ENCODE measurements at places on chromosomes 6 and 20. TPM values are rescaled to one million over a fixed set of nuclear protein-coding genes. Genes with fewer than 3 reads are reported as not detected.
A peak's percentile ranks its signal among the peaks of the same experiment; 100 is the strongest.

DNA sequence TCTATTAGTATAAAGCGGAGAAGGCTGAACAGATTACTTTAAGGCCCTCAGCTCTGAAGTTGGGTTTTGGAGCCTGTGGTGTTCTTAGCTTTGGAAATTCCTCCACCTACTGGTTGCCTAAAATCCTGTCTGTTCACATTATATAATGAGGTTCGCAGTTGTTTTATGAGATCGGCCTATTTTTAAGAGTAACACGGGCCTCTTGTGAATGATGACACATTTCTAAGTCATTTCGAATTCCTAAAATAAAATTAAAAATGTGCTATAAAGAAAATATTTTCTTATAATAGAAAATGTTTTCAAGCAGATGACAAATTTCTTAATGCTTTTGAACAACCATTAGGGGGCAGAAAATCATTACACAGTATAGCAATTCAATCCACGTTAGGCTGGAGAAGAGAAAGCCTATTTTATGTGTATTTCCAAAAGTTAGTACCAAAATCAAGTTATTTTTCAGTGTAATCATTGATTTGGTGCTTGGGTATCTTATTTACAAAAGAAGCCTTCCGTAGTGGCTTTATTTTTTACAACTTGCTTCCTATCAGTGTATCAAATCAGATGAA, 15.8 kb upstream of the FAM8A1 start:
- DNase-seq, result no peak

GRCh38 chr20:58864346-58864745, 11.8 kb downstream of the GNAS start:
- DNase-seq, result no peak

- DNase-seq, result no peak
These were observed 226.9 kb downstream of the BCKDHB start for GRCh38 chr6:80333342-80333741.

- DNase-seq, result no peak
These were observed 120.8 kb upstream of the LGSN start for GRCh38 chr6:63440594-63440993.

DNA sequence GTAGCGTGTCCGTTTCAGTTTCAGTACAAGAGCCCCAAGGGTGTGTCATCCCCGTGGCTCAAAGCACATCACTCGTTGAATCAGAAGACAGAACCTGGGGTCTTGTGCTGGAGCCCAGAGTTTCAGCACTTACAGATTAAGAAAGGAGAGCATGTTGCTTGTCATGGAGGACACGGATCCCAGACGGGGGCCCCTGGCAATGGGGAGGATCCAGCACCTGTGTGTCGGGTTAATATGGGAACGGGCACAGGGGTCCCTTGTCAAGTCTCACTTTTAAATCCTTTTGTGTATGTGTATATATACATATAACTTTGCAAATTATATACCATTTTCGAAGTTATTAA, 23.4 kb downstream of the THBS2 start:
- DNase-seq, result no peak

The BHLHE23 gene
- not detected for total RNA-seq

DNA sequence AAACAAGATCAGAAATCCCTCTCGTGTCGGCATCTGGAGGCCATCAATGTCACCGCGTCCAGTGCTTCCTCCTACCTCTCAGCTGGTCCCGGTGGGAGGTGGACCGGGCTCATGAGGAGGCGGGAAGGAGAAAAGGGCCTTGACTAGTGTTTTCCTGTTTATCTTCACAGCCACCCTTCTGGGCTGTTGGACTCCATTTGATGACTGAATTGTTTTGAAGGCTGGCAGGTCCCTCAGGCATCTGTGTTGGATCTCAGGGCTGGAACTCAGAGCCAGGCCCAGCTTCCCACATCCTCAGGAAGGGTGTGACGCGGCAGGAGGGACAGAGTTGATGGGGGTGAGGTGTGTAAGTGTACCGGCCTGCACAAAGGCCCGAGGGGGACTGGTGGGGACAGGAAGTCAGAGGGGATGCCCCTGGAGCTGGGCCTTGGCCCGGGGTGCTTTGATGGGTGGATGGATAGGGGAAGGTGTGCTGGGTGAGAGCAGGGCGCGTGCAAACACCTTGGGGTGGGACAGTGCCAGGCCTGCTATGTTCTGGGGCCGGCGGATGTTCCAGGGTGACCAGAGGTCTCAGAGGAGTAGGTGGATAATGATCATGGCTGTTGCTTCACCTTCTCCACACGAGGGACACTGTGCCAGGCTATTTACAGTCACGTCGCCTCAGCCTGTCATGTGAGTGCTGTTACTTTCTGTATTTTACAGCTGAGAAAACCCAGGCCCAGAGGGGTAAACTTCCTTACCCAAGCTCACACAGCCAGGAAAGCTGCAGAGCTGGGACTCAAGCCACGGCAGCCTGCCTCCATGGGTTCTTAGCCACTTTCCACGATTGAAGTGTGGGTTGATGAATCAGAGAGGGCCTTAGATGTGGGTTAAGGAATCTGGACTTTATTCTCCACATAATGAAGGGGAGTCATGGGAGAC, 17.9 kb upstream of the CHMP4B start:
- no peak for DNase-seq

- DNase-seq, result no peak
These were observed 4.7 kb upstream of the ENPP5 start for GRCh38 chr6:46175446-46175845.

GRCh38 chr6:106844930-106845329, 129.6 kb downstream of the CD24 start:
- DNase-seq, result no peak

- DNase-seq, result no peak
These were observed 15.8 kb upstream of the DEK start for GRCh38 chr6:18280084-18280483.

The CYP24A1 gene
- total RNA-seq, result not detected

GRCh38 chr20:56872620-56873458, 243.7 kb downstream of the TFAP2C start:
- DNase-seq, result no peak

The EGFL8 gene
- 7.8 TPM for total RNA-seq

DNA sequence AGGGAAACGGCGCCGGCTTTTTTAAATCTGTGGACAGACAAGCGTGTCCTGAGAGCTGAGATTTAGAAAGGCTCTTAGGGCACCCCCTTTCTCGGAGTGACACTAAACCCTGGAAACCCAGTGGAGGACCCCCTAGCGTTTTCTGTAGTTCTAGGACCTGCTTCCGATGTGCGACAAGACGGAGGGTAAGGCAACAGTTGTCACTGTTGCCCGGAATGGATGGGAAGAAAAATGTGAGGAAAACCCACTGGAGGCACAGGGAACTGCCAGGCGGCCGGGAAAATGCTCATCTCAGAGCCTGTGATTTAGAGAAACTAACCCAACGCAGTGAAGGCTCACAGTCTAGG, 551 bp upstream of the ATP5F1E start:
- no peak for DNase-seq

The ULBP1 gene
- total RNA-seq, result 0.30 TPM

The TPMT gene
- total RNA-seq, result 12.0 TPM

GRCh38 chr6:82906489-82906888, 159.2 kb downstream of the UBE3D start:
- no peak for DNase-seq

The DDX39B gene
- 159 TPM for total RNA-seq

The SLC17A5 gene
- 5.9 TPM for total RNA-seq

The TOX2 gene
- total RNA-seq, result 1.1 TPM

The OPRM1 gene
- total RNA-seq, result not detected

- DNase-seq, result peak; percentile 51
These were observed 109.6 kb upstream of the FRMD1 start for GRCh38 chr6:168188369-168189199.

- DNase-seq, result no peak
These were observed 415.6 kb upstream of the RNF217 start for GRCh38 chr6:124546601-124547000.

GRCh38 chr6:45432977-45433376, 55.2 kb upstream of the SUPT3H start:
- no peak for DNase-seq

- DNase-seq, result no peak
These were observed 6.7 kb downstream of the SRC start for GRCh38 chr20:37352608-37352980.

- DNase-seq, result no peak
These were observed 50.3 kb downstream of the CHMP4B start for GRCh38 chr20:33861458-33861857.

DNA sequence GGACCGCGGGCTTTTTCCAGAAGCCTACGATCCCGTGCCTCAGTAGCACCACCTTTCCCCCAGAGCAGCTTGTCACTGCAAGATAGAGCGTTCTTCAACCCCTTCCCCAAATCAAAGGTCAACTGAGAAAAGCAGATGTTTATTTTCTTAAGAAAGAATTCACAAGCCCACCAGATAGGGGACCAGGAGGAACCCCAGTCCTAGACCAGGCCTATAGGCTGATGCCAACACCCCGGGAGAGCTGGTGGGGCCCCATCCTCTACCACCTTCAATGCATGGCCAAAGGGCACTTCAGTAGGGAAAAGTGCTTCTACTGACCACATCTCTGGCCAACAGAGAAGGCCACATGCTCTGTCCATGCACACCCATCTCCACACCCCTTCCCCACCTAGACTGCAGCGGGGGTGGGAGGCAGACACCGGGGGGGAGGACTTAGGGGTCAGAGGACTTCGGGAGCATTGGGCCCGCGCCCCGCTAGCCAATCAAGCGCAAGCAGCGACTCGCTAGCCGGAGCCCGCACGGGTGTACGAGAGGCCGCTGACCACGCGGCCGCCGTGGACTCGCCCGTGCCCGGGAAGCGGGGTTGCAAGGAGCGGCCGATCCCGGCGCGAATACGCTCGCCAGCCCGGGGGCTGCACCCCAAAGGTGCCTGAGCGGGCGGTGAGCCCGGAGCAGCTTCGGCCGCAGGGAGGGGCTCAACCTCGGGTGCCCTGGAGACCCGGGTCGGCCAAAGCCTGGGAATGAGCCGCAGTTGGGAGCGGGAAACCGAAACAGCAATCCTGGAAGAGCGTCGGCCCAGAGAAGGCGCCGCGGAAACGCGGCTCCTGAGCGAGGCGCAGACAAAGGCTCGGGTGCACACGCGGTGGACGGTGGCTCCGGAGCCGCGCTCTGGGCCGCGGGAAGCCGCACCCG, 2.8 kb downstream of the PDE10A start:
- DNase-seq, result no peak

DNA sequence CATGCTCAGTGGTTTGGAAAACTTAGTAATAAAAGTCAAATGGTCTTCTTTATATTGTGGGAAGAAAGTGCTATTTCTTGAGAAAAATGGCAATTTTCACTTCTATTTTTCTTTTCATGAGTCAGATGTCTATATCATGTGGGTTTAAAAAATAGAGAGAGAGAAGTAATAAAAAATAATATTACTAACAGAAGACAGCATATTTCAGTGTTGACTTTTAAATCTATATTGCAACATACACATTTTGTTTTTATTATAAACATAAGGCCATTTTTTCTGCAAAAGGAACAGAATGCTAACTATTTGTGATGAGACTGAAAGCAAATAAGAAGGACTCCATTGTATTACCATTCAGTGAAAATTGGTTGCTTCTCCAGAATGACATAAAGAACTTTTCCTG, 135.1 kb upstream of the CNR1 start:
- no peak for DNase-seq

The ADGRF5 gene
- total RNA-seq, result 48.0 TPM

DNA sequence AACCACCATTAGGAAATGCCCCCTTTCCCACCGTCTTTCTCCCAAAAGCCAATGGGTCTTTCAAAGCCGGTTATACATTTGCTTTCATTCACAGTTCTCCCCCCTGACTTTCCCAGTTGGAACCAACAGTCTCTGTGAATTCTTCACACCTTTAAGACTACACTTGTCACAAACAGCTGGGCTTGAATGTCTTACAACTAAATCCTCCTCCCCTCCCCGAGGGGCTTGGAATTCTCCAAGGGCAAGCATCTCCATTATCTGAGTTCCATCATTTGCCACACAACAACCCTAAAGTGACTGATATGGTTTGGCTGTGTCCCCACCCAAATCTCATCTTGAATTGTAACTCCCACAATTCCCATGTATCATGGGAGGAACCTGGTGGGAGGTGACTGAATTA, 12.9 kb downstream of the ZFP64 start:
- DNase-seq, result no peak

GRCh38 chr6:71468841-71469700, 180.5 kb downstream of the OGFRL1 start:
- DNase-seq, result no peak
